Gastrocnemius medialis (tissue), 4 donors: ENCODE measurements at places on chromosomes 2 and 18. TPM values are rescaled to one million over a fixed set of nuclear protein-coding genes. Genes with fewer than 3 reads are reported as not detected.

- H3K27ac ChIP-seq = peak overlapping the region; percentile 1
- H3K36me3 ChIP-seq = no peaks in the 10 kb centered on the region
- DNase-seq = no peak
- no peaks in the 10 kb centered on the region for H3K27me3 ChIP-seq
- peaks cover 28% of the 10 kb centered on the region for H3K4me1 ChIP-seq
Measured at GRCh38 chr2:61423714-61424113, 47.2 kb downstream of the USP34 start.

- no peaks in the 10 kb centered on the region for H3K36me3 ChIP-seq
- no peak overlapping the region for H3K27ac ChIP-seq
- no peak for DNase-seq
- no peaks in the 10 kb centered on the region for H3K27me3 ChIP-seq
Measured at GRCh38 chr18:75280427-75281280, 70.1 kb downstream of the TSHZ1 start.

DNA sequence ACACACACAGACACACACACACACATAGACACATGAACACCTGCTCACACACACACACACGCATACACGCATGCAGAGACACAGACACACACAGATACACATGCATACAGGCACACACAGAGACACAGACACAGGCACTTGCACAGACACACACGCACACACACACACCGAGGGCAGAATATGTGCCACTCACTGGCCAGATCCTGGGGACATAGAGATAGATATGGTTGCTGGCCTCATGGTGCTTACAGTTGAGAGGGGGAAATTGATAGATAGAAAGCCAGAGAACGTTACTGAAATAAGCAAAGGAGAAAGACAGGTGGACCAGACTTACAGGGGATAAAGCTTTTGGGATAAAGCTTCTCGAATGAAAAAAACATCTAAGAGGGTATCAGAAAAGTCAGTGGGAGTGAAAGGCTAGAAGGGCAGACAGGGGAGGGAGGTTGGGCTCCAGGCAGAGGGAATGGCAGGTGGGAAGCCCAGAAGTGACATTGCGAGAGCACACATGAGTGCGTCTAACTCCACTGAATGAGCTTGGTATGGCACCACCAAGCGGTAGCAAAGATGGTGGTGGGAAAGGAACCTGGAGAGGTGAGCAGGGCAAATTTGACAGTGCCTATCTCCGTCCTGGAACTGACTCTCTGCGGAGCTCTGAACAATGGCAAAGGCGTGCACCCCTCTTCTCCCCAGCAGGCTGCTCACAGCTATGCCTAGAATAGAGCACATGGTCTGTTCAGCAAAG, 390.1 kb upstream of the TRIB2 start:
- H3K4me3 ChIP-seq = no peak overlapping the region
- no peaks in the 10 kb centered on the region for H3K27me3 ChIP-seq
- no peak overlapping the region for H3K27ac ChIP-seq

GRCh38 chr2:47456851-47457250, 53.9 kb downstream of the MSH2 start:
- no peaks in the 10 kb centered on the region for H3K36me3 ChIP-seq
- DNase-seq = no peak
- no peaks in the 10 kb centered on the region for H3K4me1 ChIP-seq
- H3K4me3 ChIP-seq = no peak overlapping the region
- no peaks in the 10 kb centered on the region for H3K27me3 ChIP-seq

GRCh38 chr2:197281421-197281820, 29.2 kb downstream of the ANKRD44 start:
- no peak overlapping the region for H3K27ac ChIP-seq
- no peak for DNase-seq
- H3K4me3 ChIP-seq = no peak overlapping the region
- no peaks in the 10 kb centered on the region for H3K36me3 ChIP-seq

- H3K4me1 ChIP-seq = peaks cover 24% of the 10 kb centered on the region
- no peak for DNase-seq
- H3K36me3 ChIP-seq = no peaks in the 10 kb centered on the region
- H3K27me3 ChIP-seq = peaks cover 69% of the 10 kb centered on the region
- H3K4me3 ChIP-seq = no peak overlapping the region
- H3K27ac ChIP-seq = no peak overlapping the region
Measured at GRCh38 chr2:219058541-219059374, 2.0 kb downstream of the IHH start.

- no peak overlapping the region for H3K27ac ChIP-seq
- no peak overlapping the region for H3K4me3 ChIP-seq
- H3K36me3 ChIP-seq = no peaks in the 10 kb centered on the region
- DNase-seq = peak; percentile 16
- no peaks in the 10 kb centered on the region for H3K27me3 ChIP-seq
- no peaks in the 10 kb centered on the region for H3K4me1 ChIP-seq
Measured at GRCh38 chr2:236078297-236079255, 89.6 kb downstream of the GBX2 start.

- no peak for DNase-seq
- H3K27me3 ChIP-seq = no peaks in the 10 kb centered on the region
- no peak overlapping the region for H3K4me3 ChIP-seq
- H3K4me1 ChIP-seq = no peaks in the 10 kb centered on the region
- no peaks in the 10 kb centered on the region for H3K36me3 ChIP-seq
Measured at GRCh38 chr18:9987931-9988330, 74.1 kb downstream of the VAPA start.

MC2R gene
- not detected for total RNA-seq

TMEM200C gene
- total RNA-seq = not detected

DBI gene
- 56.1 TPM for total RNA-seq

CDH20 gene
- 1.6 TPM for total RNA-seq

PAX8 gene
- 8.7 TPM for total RNA-seq

DHRS9 gene
- total RNA-seq = not detected

MFF gene
- 94.5 TPM for total RNA-seq

TGIF1 gene
- 90.8 TPM for total RNA-seq

FAM228A gene
- total RNA-seq = not detected
